Caco-2 (cell line): ENCODE measurements at places on chromosomes 16 and 17. TPM values are rescaled to one million over a fixed set of nuclear protein-coding genes. Genes with fewer than 3 reads are reported as not detected.

Gene NPIPB6
- 1.4 and 1.9 TPM in 2 replicates for total RNA-seq

Gene HBA1
- 3.6 and 8.6 TPM in 2 replicates for total RNA-seq

Gene MYCBPAP
- 1.3 and 2.7 TPM in 2 replicates for total RNA-seq

Gene HBZ
- not detected in 2 replicates for total RNA-seq

DNA sequence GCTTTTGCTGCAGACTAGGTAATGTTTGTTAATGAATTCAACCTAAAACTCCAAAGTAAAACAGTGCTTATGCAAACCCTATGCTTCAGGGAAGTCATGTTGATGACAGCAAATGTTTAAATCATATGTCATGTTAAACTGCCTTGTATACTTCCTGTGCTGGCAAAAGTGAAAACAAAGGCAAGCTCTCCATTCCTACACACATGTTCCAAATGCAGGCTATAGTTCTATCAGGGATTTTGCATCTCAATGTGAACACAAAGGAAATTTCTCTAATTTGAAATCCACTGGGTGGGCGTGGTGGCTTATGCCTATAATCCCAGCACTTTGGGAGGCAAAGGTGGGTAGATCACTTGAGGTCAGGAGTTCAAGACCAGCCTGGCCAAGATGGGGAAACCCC, 19.3 kb downstream of the UNK start:
- H3K27me3 ChIP-seq: no peaks in the 10 kb centered on the region
- peaks cover 4% of the 10 kb centered on the region for H3K4me1 ChIP-seq
- no peak overlapping the region for H3K27ac ChIP-seq
- H3K4me3 ChIP-seq: no peak overlapping the region
- no peak for DNase-seq

DNA sequence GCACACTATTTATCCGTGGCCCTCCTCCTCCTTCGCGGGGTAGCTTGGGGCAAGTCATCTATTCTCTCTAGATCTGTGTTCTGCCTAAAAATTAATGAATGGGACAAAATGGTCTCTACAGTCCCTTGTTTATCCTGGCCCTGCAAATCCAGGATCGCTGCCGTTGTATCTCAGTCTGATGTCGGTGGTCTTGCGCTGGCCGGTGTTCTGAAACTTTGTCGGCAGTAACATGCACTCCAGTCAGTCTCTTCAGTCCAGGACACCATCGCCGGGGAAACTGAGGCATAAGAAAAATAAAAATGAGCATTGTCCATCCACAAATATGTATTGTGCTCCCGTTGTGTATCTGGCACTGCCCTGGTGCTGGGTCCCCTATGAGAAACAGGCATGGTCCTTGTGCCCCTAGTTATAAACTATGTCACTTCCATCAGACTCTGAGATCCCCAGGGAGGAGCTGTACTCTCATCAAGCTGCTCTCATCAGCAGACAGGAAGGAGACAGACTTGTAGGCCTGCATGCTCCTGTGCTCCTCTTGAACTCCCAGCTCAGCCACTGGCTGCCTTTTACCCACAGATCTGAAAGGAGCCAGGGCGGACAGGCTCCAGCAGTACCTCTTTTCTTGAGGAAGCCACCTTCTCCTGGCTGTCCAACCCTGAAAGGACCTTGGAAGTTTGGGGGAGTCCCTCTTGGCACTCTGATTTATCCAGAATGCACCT, 13.7 kb upstream of the CA4 start:
- H3K4me3 ChIP-seq: peak overlapping the region; percentile 95
- H3K36me3 ChIP-seq: no peaks in the 10 kb centered on the region
- no peaks in the 10 kb centered on the region for H3K4me1 ChIP-seq

DNA sequence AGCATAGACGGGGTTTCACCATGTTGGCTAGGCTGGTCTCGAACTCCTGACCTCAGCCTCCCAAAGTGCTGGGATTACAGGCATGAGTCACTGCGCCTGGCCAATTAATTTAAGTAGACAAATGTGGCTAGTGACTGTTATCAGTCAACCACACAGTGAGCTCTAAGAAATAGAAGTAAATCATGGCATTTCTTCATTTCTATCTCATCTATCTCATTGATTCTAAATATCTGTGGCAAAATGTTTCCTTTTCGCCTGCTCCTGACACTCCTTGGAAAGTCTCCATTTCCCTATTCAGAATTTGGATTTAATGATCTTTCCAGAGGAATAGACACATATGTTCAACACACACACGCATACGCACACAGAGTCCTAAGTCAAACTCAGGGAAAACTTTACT, 81.3 kb downstream of the HIC1 start:
- DNase-seq: no peak
- H3K36me3 ChIP-seq: no peaks in the 10 kb centered on the region; the same call in 1 of the 2 replicates
- no peak overlapping the region for H3K4me3 ChIP-seq
- no peak overlapping the region for H3K27ac ChIP-seq

DNA sequence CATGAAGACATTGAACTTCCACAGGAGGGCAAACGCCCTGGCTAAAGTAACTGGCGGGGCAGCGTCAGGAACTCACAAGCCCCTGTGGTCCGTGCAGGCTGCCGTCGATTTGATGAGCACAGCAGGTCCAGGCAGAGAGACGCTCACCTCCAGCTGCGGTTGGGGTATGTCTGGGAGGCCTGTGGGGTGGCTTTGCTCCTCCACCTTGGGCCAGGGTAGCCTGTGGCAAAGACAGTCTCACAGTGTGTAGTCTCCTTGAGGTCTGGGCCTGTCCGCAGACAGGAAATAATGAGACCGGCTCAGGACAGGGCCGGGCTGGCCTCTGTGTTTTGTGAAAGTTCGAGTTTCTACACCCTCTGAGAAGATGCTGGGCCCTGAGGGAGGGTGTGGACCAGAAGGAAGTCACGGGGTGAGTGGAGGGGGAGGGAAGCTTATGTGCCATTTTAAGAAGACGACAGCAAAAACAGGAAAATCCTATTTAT, 103.3 kb downstream of the METRNL start:
- no peaks in the 10 kb centered on the region for H3K4me1 ChIP-seq
- H3K27me3 ChIP-seq: no peaks in the 10 kb centered on the region
- H3K4me3 ChIP-seq: no peak overlapping the region
- H3K36me3 ChIP-seq: no peaks in the 10 kb centered on the region
- no peak for DNase-seq
- H3K27ac ChIP-seq: no peak overlapping the region

DNA sequence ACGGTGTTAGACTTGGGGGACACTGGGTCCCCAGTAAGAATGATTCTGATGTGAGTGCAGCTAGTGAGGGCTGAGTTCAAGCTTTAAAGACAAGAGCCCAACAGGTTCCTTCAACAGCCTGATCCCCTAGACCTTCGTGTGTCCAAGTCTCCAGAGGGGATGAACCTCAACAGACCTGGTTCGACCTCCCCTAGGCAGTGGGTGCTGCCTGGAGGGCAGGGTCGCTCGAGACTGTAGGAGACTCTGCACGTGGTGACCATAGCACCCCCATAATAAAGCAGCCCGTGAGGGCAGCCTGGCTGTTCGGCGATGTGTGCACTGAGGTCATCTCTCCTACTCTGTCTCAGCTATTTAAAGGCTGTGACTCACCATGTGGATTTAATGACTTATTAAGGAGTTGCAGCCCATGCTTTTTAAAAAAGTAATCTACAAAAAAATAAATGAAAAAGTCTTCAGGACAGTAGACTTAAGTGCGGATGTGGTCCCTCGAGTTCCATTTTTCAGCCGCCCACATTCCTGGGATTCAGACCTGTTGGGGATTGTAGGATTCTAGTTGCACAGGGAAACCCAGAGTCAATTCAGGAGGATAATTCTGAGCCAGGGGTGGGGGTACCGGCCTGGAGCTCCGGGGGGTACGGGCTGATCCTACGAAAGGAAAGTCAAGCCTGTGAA, 23.4 kb upstream of the METRNL start:
- H3K27ac ChIP-seq: no peak overlapping the region
- no peak for DNase-seq
- peaks cover 4% of the 10 kb centered on the region for H3K4me1 ChIP-seq
- H3K4me3 ChIP-seq: no peak overlapping the region
- no peaks in the 10 kb centered on the region for H3K27me3 ChIP-seq

DNA sequence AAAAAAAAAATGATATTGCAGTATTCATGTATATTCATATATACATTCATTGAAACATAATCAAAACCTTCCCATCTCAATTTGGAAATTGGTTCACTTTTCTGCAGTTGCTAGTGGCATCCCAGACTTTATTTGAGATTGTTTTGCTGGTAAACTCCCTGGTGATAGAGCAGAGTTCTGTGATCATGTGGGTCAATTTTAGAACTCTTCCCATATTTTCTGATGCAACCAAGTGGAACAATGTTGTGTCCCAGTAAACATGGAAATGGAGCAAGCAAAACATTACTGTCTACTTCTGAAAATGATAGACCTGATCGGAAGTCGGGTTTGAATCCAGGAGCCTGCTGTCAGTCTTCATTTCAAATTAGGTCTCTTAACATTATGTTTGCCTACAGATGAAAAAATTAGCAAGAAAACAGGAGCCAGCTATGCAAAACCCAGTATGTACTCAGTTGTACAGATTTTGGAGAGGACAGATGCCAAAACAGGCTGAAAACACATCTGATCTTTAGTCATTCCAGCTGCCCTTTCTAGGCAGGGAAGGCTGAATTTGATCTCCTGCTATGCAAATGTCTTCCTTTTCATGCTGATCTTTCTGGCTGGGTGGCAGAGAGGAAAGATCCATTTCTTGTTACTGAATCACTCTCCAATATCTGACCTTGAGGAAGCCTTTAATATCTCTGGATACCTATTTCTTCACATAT, 786.6 kb upstream of the SOX9 start:
- H3K27ac ChIP-seq: no peak overlapping the region
- DNase-seq: no peak
- no peaks in the 10 kb centered on the region for H3K27me3 ChIP-seq
- no peaks in the 10 kb centered on the region for H3K36me3 ChIP-seq
- H3K4me1 ChIP-seq: peaks cover 1% of the 10 kb centered on the region

- H3K4me1 ChIP-seq: no peaks in the 10 kb centered on the region
- no peak for DNase-seq
- H3K36me3 ChIP-seq: no peaks in the 10 kb centered on the region
- H3K4me3 ChIP-seq: no peak overlapping the region
- H3K27ac ChIP-seq: no peak overlapping the region
- no peaks in the 10 kb centered on the region for H3K27me3 ChIP-seq
These were observed 13.7 kb downstream of the C16orf95 start for GRCh38 chr16:87303431-87303930.

DNA sequence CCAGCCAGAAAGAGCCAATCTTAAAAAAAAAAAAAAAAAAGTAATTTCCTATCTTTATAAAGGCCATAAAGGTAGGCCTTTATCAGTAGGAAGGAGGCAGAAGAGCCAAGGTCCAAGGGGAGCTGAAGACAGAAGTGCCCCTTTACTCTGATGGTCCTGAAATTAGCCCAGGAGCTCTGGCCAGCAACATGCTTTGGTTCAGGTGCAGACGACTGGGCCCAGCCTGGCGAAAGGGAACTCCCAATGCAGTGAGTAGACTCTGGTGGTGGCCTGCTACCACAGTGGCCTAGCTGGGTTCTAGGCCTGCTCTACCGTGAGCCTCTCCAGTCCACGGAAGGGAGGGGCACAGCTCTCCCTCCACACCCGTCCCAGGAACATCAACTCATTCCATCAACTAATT, 23.1 kb upstream of the MEIOB start:
- H3K4me1 ChIP-seq: no peaks in the 10 kb centered on the region
- H3K27me3 ChIP-seq: no peaks in the 10 kb centered on the region
- DNase-seq: no peak
- no peaks in the 10 kb centered on the region for H3K36me3 ChIP-seq
- no peak overlapping the region for H3K27ac ChIP-seq
- H3K4me3 ChIP-seq: no peak overlapping the region

DNA sequence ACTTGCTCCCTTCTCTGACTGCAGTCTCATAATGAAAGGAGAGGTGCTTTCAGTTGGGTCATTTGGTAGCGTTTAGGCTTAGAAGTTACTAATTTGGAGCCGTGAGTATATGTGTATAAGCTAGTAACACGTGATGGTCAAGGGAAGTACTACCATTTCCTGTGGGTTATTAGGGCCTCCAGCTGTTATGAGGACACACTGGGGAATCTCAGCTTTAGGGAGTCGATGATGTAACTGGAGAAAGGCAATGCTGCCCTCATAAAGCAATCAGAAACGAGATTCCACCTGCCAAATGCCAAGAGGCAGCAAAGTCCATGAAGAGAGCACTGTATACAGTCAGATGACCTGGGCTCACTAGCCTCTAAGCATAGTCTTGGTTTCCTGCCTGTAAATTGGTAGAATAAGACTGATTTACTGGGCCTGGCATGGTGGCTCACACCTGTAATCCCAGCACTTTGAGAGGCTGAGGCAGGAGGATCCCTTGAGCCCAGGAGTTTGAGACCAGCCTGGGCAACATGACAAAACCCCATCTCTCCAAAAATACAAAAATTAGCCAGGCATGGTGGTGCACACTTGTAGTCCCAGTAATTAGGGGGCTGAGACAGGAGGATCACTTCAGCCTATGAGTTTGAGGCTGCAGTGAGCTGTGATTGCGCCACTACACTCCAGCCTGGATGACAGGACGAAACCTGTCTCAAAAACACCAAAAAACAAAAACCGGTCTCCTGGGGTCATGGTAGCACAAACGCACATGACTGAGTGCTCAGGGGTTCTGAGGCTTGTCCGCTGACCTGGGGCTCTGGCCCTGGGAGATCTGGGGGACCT, 53.0 kb downstream of the SF3B3 start:
- no peak overlapping the region for H3K4me3 ChIP-seq
- H3K27ac ChIP-seq: peak overlapping the region; percentile 31
- peaks cover 5% of the 10 kb centered on the region; the same call in 1 of the 2 replicates for H3K4me1 ChIP-seq
- peaks cover 8% of the 10 kb centered on the region for H3K36me3 ChIP-seq
- no peak for DNase-seq

- no peak overlapping the region for H3K4me3 ChIP-seq
- DNase-seq: peak; percentile 15
- no peaks in the 10 kb centered on the region for H3K27me3 ChIP-seq
- H3K27ac ChIP-seq: no peak overlapping the region
These were observed 78.6 kb upstream of the ZFHX3 start for GRCh38 chr16:73126525-73126853.

GRCh38 chr17:64418506-64419339, 28.1 kb upstream of the PECAM1 start:
- H3K36me3 ChIP-seq: no peaks in the 10 kb centered on the region
- no peak overlapping the region for H3K27ac ChIP-seq
- H3K4me1 ChIP-seq: peaks cover 5% of the 10 kb centered on the region; the same call in 1 of the 2 replicates
- H3K4me3 ChIP-seq: no peak overlapping the region

DNA sequence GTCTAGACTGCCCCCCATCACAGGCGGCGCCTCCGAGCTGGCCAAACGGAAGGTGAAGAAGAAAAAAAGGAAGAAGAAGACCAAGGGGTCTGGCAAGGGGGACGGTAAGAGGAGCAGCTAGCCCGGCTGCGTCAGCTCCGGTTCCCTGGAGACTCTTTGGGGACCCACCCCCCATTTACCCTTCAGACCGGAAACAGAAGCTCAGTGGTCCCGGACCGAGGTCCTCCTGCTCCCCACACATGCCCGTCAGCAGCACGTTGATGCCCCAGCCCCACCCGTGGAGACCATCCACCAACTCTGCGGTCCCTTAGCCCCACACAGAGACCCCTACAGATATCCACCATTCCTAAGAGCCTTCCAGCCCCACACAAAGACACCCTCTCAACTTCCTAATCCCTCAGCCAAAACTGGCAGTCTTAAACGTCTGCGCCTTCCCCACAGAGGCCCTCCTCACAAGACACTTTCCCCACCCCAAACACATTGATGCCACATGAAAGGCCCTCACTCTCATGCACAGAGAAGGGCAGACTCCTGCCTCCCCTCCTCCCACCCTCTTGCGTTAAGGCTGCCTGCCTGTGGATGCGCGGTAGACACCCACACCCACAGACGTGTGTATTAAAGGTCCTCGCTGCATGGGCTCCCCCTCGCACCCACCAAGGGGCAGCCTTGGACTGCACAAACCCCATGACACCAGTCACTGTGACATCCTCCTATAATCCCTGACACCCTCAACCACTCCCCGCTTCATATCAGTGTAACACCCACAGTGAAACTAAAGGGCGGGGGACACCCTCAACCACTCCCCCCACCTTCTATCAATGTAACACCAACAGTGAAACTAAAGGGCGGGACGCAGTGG, 58.2 kb upstream of the RPH3AL start:
- peak; percentile 29 for DNase-seq
- H3K4me3 ChIP-seq: peak overlapping the region; percentile 72
- H3K4me1 ChIP-seq: peaks cover 6% of the 10 kb centered on the region; the same call in 1 of the 2 replicates
- peak overlapping the region; percentile 83 for H3K27ac ChIP-seq
